ENCODE measurements at places on chromosomes 4 and X.

DNA sequence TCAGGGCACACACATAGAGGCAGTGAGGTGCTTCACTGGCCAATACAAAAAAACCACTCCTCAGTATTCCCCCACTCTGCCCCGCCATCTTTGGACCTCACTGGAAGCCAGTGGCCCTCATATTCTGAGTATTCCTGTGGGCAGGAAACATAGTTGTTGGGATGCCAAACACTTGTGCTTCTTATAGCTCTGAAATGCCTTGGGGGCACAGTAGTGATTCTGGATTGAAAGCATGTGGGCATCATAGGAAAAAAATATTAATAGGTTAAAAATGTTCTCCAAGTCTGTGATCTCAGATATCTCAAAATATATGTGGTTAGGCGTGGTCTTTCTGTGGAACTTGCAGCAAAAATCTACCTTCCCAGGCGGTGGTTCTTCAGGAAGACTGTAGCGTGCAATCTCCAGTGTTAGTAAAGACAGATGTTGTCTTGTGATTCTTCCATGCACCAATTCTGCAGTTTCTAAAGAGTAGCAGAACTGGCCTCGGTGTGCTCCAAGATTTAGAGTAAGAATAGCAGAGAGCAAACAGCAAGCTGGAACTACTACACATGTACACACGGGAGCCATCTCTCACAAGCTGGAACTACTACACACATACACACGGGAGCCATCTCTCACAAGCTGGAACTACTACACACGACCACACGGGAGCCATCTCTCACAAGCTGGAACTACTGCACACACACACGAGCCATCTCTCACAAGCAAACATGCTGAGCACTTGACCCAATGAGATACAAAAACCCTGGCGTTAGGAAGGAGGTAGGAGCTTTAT, 8.0 kb upstream of the TENM3 start:
- no peak for DNase-seq

DNA sequence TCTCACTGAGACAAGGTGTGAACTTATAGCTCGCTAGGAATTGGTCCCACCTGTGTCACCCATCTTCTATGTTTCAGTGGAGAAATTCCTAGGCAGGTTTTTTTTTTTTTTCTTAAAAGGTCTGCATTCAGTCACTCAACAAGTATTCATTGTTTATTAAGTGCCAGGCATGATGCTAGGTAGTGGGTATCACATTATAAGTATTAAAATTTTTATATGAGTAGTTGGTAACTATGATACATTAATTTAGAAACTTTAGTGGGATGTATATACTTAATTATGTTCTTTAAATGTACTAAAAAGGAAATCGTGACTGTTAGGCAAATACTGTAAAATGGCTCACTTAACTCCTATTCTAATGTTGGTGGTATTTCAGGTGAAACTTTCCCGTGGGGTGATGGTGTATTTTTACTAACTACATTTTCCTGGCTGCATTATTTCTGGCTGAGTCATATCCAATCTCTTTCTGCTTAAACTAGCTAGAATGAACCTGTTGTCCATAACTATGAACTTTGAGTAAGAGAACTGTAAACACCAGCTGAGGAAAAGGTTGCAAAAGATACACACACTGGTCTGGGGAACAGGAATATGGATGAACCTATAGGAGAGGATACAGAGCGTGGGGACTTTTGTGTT, 49.3 kb upstream of the MED14 start:
- DNase-seq = no peak

GRCh38 chr4:91212211-91212610, 1085.0 kb downstream of the CCSER1 start:
- DNase-seq = no peak

DNA sequence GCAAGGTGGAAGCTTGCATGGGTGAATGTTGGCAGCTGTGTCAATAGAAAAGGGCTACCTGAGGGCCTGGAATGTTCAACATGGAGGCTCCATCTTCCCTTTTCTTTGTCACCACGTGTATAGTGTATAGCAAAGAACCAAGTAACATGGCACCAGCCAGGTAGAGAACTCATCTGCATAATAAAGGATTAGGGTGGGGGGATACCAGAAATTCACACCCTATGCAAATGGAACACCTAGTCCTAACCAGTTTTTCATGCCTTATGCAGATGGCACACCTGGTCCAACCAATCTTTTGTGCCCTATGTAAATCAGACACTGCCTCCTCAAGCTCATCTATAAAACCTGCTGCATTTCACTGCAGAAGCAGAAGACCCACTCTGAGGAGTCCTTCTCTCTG, 169.6 kb upstream of the GLRA2 start:
- DNase-seq = no peak

DNA sequence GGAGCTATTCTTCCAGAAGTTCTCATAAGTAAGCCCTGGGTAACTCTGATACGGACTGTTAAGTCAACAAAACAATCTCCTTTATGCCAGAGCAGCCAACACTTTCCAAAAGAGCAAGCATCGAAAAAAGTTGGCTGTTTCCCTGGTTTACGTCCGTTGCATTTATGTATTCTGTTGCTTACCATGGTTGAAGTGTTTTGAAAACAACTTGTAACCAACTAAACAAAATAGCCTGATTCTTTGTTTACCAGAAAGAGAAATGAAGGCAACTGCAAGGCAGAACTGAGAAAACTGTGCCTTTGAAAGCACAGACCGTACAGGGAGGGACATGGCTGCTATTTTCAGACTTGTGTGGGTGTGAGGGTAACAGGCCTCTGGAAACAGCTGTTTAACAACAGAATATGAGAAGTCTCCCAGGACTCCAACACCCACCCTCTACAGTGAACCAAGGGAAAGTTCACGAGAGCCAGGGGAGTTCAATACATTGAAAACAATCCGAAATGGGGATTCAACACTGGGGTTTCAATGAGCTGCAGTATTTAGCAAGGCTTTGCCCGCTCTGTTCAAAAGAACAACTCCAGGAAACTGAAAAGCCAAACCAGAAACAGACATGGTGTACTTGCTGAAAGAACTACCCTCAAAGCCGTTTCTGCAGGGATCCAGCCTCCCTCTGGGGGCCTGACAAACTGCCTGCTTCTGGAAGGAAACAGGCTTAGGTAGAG, 95.8 kb upstream of the EGFL6 start:
- DNase-seq = no peak

DNA sequence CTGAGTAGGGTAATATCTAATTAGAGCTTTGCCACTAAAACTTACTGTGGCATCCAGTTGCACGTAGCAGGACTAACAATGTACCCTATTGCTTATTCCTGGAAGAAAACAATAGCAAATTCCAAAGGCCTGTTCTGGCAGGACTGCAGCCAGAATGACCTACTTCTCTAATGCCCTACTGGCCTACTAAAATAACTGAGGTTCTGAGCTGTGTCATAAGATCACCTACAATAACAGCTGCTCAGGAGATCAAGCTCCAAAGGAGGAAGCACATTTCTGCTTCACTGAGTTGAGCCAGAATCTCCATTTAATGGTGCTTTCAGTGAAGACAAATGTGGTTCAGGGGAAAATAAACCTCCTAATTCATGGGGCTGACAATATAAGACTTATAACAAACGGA, 42.2 kb upstream of the CXCL8 start:
- DNase-seq = no peak

- DNase-seq = no peak
Measured at GRCh38 chr4:1419708-1420107, 13.5 kb upstream of the NKX1-1 start.

DNA sequence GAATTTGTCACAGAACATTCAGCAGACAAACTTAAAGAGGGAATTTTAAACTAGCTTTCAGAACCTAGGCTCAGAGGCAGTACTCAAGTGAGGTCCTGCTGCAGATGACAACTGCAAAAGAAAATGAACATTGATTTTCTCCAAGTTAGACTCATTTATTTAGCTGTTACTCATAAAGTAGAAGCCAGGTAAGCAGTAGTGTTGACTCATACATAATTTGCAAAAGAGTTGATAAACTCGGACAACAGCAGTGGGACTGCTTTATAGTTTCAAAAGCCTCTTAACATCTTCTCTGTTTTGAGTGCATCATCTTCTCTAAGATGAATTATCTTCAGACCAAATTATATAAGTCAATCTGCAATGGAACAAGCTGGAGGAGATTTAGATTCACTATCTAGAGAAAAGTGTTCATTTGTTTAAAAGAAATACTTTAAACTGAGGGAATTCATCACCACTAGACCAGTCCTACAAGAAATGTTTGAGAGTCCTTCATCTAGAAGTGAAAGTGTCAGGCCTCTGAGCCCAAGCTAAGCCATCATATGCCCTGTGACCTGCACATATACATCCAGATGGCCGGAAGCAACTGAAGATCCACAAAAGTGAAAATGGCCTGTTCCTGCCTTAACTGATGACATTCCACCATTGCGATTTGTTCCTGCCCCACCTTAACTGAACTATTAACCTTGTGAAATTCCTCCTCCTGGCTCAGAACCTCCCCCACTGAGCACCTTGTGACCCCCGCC, 49.5 kb downstream of the COQ2 start:
- DNase-seq = no peak

DNA sequence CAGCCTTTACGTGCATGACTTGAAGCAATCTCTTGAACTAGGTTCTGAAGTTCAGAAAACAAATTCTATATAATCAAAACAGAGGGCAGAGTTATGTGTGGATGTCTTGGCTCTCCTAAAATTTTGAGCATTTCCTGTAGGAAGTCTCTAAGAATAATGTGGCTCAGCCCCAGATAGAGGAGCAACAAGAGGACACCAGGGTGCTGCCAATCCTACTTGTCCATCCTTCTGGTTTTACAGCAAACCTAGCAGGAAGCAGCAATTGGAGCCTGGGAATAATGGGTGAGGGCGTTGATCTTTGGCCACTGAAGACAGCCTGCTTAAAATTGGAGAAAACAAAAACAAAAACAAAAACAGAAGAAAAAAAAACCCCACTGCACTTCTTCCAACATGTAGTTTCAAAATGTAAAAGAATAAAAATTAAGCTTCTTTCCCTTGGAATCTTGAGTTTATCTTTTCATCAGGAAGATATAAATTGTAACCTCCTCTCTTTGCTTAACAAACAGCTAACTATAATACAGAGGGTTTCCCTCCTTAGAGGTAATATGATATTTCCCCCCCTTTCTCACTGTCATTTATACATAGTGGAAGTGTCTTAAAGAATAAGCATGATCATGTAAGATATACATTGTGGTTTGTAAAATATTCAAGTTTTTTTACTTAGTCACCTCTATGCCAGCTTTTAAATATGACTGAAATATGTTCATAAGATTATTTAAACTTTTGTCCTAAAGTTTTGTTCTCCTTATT, 130.6 kb downstream of the FBXO8 start:
- DNase-seq = no peak

GRCh38 chr4:960140-960635, 13.2 kb downstream of the DGKQ start:
- no peak for DNase-seq

DNA sequence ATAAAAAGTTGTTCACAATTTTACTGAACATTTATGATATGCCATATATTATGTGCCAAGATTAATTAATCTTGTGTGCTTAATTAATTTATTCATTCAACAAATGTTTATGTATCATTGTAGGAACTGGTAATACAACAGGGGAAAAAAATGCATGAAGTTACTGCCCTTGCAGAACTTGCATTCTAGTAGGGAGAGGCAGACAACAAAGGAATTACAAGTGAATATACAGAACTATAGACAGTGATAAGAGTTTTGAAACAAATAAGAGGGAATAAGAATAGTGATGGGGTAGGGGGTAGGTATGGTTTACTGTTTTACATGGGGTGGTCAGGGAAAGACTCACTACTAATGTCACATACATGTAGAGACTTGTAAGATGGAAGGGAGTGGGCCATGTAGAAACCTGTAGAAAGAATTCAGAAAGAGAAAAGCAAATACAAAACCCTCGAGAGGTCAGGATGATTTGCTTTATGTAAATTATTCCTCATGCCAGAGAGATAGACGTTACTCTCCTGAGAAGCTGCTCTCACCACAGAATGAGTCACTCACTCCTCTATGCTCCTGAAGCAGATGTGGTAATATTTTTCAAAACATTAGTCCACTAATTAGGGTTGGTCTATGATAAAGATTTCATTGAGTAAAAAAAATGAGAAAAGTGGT, 855.0 kb upstream of the GRID2 start:
- DNase-seq = no peak

DNA sequence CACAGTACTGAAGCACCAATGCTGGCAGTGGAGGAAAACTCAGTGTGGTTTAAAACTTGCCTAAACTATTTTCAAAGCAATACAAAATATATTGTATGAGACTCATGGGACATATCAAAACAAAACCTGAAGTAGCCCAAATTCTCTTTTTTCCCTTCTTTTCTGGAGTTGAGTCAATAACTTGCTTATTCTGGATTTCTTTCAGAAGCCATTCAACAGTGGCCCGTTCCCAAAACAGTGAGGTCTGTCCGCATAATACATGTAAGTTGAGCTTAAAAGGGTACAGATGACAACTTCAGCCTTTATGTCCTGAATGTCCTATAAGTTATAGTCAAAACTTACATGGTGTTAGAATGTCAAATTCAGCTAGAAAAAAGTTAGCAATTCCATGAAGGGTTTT, 100.8 kb downstream of the SHISA3 start:
- no peak for DNase-seq

DNA sequence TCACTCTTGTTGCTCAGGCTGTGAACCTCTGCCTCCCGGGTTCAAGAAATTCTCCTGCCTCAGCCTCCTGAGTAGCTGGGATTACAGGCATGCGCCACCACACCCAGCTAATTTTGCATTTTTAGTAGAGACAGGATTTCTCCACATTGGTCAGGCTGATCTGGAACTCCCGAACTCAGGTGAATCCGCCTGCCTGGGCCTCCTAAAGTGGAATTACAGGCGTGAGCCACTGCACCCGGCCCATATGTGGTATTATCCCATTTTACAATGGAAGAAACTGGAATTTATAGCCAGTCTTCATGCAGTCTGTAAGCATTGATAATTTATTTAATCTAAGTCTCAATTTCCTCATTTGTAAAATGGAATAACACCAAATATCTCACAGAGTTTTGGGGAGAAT, 161.8 kb downstream of the GABRB1 start:
- DNase-seq = no peak

DNA sequence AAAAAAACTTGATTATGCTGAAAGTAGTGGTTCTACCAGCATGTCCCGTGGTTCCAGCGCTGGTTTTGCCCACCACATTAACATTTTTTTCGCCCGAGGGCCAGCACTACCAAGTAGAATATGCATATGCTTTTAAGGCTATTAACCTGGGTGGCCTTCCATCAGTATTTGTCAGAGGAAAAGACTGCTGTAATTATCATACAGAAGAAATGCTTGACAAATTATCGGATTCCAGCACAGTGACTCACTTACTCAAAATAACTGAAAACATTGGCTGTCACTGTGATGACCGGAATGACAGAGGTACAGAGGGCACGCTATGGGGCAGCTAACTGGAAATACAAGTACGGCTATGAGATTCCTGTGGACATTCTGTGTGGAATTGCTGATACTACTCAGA, 34.6 kb downstream of the PRPS2 start:
- no peak for DNase-seq

- DNase-seq = peak; percentile 67
Measured at GRCh38 chr4:3766036-3766784, at the start of gene ADRA2C. Gene ADRA2C (plus strand): TSS chr4:3766385. CDS start chr4:3766607, 222 bp downstream.

GRCh38 chrX:82161195-82161594, 959.3 kb downstream of the SH3BGRL start:
- no peak for DNase-seq

GRCh38 chr4:165763640-165764039, 109.4 kb upstream of the TLL1 start:
- DNase-seq = no peak

All from ecto neural progenitor cell (in vitro differentiated cells).